ENCODE measurements at places on chromosomes 12 and 14.

- no peak for DNase-seq
Measured at GRCh38 chr14:71243697-71244096, 336.4 kb downstream of the PCNX1 start.

DNA sequence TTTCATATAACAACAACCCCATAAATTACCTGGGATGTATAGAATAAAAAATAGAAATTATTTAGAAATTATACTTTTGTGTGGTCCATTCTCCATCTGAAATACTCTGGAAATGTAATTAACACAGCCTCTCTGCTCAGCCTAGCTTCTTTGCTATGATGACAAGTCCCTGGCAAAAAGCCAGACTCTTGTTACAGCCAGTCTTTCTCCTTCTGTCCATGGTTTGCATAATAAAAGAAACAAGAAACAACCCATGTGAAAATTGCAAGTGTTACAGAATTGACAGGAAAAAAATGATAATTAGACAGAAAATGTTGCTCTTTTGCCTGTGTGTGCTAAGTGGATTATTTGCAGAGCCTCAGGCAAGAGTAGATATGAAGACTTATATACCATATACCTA lies 61.3 kb downstream of the C12orf50 start:
- no peak for DNase-seq

- DNase-seq, result no peak
Measured at GRCh38 chr14:53054457-53054856, 98.7 kb downstream of the DDHD1 start.

DNA sequence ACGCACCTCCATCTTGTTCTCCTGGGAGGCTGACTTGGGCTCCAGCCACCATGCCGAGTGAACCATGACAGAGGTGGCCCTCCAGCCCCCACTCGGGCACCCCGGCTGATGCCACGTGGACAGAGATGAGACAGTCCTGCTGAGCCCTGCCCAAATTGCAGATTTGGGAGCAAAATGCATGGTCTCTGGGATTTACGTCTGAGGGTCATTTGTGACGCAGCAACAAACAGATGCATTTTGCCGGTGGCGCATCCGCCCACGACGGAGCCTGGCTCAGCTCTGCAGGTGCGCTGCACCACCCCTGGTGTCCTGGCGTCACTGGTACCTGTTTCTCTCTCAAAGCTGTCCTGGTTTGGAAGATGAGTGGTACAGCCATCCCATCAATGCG lies 31.1 kb upstream of the INF2 start:
- no peak for DNase-seq

All from stimulated activated CD8-positive, alpha-beta memory T cell treated with anti-CD3 and anti-CD28 coated beads, Interleukin-15, amount 100 ng/mL, for 4 hours (primary cell).